Activated CD8-positive, alpha-beta memory T cell treated with anti-CD3 and anti-CD28 coated beads for 4 hours (primary cell): ENCODE measurements at places on chromosomes 1 and 21.

- DNase-seq = no peak
Measured at GRCh38 chr1:20698195-20698910, 19.5 kb downstream of the KIF17 start.

- DNase-seq = no peak
Measured at GRCh38 chr1:33370301-33370700, 49.4 kb upstream of the A3GALT2 start.

GRCh38 chr1:226580625-226581270 lies 32.2 kb downstream of the STUM start:
- DNase-seq = no peak

- DNase-seq = no peak
Measured at GRCh38 chr1:39195166-39196111, 9.1 kb upstream of the MACF1 start.

DNA sequence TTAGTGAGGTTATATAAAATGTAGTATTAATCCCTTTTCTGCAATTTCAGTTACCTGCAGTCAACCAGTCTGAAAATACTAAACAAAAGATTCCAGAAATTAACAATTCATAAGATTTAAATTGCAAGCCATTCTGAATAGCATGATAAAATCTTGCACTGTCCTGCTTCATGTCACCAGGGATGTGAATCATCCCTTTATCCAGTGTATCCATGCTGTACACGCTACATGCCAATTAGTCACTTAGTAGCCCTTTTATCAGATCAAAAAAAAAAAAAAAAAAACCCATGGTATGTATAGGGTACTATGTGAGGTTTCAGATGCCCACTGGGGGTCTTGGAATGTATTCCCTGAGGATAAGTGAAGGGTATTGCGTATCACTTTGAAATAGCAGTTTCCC lies 191.3 kb upstream of the HP1BP3 start:
- DNase-seq = no peak

GRCh38 chr21:27306791-27307775 lies 340.2 kb upstream of the ADAMTS5 start:
- DNase-seq = no peak

- DNase-seq = no peak
Measured at GRCh38 chr1:96968541-96968940, 247.0 kb downstream of the PTBP2 start.

- no peak for DNase-seq
Measured at GRCh38 chr1:229557200-229557850, 1.2 kb downstream of the ABCB10 start.

DNA sequence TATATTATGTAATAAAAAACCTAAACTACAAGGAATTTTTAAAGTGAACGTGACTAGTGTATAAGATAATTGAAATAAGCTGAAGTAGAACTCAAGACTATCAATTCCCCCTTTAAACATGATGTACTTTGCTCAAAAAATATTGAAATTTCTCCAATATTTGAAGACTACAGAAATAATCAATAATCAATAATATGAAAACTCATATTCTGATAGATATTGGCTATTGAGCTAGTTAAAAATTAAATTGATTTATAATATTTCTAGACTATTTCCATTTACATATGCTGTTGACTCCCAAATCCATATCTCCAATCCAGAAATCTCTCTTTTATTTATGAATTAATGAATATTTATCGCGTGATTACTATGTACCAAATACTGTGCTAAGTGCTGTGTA lies 133.2 kb downstream of the USH2A start:
- DNase-seq = no peak

DNA sequence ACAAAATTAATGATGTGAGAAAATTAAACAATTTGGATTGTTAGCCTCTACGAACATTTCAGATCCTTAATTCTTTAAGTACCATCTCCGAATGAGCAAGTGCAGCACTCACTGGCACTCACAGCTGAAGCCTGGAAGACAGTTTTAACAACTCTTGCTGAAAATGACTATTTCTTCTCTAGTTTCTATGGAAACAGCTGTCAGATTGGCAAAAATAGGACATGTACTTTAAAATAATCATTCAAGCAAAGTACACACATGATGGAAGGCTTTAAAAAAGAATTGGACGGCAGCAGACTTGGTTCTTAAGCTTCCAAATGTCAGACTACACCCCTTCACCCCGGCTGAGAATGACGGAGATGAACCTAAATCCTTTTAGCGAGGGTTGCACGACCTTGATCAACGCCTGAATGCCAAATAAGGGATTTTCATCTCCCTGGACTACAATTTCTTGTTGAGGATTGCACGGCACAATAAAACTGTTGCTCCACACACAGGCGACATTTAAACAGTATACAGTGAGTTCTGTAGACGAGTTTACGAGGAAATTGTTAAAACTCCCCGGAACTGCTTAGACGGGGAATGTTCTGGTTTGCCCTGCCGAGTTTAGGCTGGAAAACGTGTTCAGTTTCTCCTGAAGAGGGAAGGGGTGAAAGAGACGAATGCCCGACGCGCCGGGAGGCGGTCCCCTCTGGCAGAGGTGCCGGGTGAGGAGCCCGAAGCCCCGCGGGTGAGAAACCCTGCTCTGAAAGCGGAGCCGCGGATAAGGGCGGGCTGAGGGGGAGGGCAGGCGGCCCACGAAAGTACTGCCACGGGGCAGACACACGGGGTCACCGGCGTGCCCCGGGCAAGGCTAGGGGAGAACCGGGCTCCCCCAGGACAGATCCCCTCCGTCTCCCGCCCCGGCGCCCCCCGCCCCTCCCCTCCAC lies 671 bp downstream of the OMA1 start:
- DNase-seq = peak; percentile 41

DNA sequence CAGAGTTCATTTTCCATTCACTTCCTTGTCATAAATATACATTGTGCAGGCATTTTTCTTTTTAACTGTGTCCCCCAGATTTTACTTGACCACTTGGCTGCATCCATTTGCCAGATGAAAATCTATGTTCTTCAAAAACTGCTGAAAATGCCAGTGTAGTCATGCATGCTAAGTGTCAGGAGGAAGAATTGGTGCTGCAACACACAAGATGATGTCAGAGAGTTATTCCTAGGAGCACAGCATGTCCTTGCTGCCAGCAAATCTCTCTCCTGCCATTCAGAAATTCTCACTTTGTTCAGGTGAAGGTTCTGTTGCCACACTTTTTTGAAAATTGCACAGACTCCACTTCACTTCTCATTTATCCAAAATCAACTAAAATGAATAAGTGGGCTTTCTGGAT lies 106.4 kb upstream of the MAGI3 start:
- DNase-seq = no peak

GRCh38 chr1:224635356-224635755 lies 19.2 kb downstream of the CNIH3 start:
- DNase-seq = no peak

GRCh38 chr1:165826565-165827267 lies 698 bp upstream of the UCK2 start:
- no peak for DNase-seq

DNA sequence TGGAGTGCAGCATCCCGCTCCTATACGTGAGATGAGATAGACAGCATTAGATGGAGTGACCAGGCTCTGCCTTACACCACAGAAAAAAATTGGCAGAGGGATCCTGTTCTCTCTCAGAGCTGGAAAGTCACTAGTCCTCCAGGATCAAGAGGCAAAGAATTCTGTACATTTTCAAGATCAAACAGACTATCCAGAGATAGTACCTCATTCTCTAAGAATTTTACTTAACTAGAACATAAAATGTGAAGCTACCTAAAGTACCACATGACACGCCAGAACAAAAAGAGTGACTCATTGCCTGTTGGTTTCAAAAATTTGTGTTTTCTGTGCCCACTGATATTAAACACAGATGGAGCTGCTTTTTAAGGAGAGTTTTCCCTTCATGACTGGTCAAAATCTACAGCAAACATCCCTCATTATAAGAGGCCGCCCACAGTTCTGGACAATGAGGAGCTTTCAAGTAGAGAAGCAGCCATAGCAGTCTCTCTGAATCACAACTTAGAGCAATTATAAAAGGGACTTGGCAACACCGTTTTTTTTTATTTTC lies 32.3 kb downstream of the CD160 start:
- DNase-seq = no peak

GRCh38 chr1:48906729-48907128 lies 130.0 kb upstream of the BEND5 start:
- no peak for DNase-seq

GRCh38 chr21:42003051-42003461 lies 7.1 kb downstream of the ZBTB21 start:
- DNase-seq = no peak

- no peak for DNase-seq
Measured at GRCh38 chr21:38282921-38283320, 26.1 kb downstream of the KCNJ15 start.

DNA sequence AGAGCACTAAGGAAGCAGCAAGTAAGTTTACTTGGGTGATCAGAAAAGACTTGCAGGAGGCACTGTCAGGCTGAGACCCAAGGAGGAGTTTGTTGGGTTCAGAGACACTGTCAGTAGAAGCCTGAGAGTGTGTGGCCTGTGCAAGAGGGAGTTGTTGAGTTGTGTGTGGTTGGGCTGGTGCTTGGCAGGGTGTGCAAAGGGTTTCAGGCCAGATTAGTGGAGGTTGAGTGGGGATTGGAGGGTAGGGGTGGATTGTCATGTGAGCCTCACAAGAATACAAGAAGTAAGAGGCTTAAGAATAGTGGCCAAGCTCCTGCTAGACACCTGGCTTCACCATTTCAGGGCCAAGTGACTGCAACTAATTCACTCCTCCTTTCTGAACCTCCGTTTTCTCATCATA lies 8.9 kb upstream of the KIF21B start:
- no peak for DNase-seq

GRCh38 chr1:106921186-106921585 lies 135.3 kb upstream of the PRMT6 start:
- DNase-seq = no peak

DNA sequence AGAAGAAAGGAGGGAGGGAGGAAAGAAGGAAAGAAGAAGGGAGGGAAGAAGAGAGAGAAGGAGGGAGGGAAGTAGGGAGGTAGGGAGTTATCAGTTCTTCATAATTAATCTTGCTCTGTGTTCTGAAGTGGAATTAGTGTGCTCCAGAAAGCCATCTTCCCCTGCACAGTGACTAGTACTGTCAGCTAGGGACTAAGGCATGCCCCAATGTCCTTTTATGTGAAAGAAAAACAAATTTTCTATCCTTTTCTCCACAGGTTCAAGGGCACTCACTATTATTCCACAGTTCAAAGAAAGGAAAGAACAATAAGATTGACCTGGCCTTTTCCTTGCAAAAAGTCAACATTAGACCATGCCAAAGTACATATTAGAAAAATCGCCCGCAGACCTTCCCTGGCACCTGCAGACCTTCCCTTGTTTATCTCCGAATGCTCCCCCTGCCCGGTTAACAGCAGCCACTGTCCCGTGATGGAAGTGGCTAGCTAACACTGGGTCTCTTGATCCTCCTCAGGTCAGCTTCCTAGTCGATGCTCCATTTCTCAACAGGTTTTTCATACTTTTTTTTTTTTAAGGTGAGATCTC lies 107.2 kb upstream of the EDEM3 start:
- DNase-seq = no peak

DNA sequence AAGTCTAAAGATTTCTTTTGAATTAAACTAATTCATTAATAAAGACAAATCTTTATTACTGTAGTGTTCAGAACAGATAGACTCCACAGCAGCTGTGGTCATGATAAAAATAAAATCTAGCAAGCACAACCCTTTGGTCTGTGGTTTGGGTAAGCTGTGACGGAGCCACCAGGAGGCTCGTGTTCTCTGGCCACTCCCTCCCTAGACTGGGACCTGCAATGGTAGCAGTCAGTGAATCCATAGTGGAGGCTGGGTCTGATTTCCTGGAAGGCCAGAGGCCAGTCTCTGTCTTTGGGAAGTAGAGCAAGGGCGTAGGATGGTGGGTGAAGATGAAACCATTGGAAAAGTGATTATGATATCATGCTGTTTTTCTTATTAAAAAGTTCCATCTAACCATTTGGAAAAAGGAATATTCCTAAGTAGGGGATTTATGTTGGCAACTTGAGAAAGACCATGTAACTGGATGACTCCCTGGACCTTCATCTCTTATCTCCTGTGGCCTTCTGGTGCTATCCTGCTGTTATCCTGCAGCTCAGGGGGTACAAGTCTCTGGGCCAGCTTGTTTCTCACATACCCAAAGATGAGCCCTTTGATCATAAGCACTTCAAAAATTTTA lies 39.0 kb downstream of the TENT5C start:
- DNase-seq = no peak

DNA sequence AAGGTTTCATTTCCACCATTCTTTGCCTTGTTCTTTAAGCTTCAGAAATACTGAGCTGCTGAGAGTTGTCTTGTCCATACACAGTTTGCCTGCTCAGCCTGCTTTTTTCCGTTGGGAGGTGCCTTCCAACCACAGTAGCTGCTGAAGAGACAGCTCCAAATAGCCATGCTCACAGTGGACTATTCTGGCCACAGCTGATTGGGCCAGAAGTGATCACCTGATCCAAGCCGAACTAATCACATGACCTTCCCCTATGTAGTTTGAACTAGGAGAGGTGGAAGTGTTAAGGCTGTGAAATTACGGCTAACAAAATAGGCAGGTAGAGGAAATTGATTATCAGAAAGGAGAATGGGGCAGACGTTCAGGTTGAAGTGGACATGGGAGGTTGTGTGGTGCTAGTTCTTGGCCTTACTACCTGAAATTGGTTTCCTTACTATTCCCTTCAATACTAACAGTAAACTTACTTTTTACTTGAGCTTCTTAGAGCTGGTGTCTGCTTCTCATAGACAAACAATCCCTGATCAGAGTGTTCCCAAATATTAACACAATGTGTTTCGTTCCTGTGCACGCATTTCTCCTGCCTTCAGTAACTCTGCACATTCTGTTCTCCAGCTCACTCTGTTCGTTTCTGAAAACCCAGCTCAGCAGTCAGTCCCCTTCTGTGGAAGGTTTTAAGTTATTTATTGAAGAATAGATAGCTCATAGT lies 136.1 kb downstream of the RWDD3 start:
- DNase-seq = no peak

DNA sequence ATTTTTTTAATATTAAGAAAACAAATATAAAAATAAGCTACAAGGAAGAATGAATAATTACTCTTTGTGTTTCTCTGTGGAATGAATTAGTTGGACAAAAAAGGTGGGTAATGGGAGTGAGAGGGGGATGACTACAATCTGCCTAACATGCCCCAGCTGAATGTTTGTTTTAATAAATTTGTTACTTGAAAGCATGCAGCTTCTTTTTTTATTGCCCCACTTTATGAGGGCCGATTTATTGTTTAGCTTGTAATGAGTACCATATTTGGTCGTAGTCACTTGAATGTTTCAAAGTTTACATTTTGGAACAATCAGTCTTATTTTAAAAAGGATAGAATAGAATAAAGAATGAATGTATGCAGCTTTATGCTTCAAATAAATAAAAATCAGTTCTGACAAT lies 197.4 kb downstream of the LBR start:
- DNase-seq = no peak

GRCh38 chr1:114008480-114008941 lies 29.2 kb downstream of the OLFML3 start:
- no peak for DNase-seq

- no peak for DNase-seq
Measured at GRCh38 chr1:244340396-244340795, 111.3 kb downstream of the ADSS2 start.

- DNase-seq = peak; percentile 28
Measured at GRCh38 chr1:4652631-4653327, 1.6 kb upstream of the AJAP1 start.
